MCF 10A (cell line): ENCODE measurements at places on chromosomes 7 and 10. TPM values are rescaled to one million over a fixed set of nuclear protein-coding genes. Genes with fewer than 3 reads are reported as not detected.

ZCCHC24 gene
- total RNA-seq, result 2.8 and 3.1 TPM in 2 replicates

LAMTOR4 gene
- total RNA-seq, result 76.6 and 87.3 TPM in 2 replicates

DNA sequence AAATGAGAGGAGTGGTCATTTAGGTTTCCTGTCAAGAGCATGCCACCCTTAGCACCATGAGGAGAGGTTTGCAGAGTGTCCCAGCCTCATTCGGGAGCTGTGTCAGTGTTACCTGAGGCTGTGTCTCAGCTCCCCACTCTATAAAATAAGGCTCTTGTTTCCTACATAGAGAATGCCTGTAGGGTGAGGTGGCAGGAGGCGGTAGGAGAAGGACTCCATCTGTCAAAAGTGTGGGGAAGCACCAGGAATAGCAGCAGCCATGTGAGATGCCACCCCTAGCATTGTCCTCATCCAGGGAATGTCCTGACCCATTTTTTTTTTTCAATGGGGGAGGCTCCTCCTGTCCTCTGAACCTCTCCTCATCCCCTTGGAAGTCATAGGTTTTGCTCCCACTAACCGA is 451.2 kb downstream of the PLXNA4 start:
- DNase-seq, result no peak

- no peak for DNase-seq
These were observed 29.5 kb upstream of the BMS1 start for GRCh38 chr10:42753126-42753506.

GRCh38 chr10:47346581-47347302 is 1.4 kb upstream of the RBP3 start:
- peak; percentile 23 for DNase-seq

- DNase-seq, result no peak
These were observed 35.3 kb downstream of the FEZF1 start for GRCh38 chr7:122269241-122269640.
